ENCODE measurements at places on chromosomes 4 and X.

DNA sequence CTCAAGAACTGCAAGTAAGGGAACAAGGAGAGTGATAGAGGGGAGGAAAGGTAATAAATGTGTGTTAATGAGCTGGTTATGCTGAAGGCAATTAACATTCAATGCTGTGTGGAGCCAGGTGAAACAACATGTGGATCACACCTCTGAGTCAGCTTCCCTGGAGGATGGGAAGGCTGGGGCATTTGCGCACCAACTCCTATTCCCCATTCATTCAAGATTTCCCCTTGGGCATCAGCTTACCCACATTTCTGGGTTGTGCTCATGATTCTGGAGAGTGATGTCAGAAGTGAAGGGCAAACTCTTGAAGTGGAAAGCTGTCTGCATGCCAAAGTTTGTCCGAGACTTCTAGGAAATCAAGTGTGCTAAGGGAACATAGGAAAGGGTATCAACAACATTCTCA is 461.4 kb downstream of the MID1IP1 start:
- no peak for DNase-seq

GRCh38 chrX:140918398-140919038 is 83.9 kb upstream of the SPANXB1 start:
- no peak for DNase-seq

- DNase-seq: no peak
Observed at GRCh38 chr4:163598028-163598427, 103.5 kb downstream of the TMA16 start.

DNA sequence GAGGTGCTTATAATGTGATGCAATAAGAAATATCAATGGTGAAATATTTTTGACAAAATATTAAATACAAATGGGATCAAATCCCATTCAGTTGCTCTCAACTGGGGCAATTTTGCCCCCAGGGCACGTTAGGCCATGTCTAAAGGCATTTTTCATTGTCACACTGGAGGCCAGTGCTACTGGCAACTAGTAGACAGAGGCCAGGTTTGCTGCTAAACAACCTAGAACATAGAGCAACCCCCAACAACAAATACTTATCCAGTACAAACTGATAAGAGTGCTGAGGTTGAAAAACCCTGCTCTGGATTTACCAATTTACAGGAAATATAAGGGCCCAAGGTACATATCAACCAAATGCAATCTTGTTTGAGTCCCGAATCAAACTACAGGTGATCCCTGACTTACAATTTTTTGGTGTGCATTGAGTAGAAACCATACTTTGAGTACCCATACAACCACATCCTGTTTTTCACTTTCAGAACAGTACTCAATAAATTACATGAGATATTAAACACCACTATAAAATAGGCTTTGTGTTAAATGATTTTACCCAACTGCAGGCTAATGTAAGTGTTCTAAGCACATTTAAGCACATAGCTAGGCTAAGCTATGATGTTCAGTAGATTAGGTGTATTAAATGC is 237.5 kb downstream of the HNRNPD start:
- no peak for DNase-seq

- DNase-seq: no peak
Observed at GRCh38 chr4:4859799-4860599, 534 bp downstream of the MSX1 start.

DNA sequence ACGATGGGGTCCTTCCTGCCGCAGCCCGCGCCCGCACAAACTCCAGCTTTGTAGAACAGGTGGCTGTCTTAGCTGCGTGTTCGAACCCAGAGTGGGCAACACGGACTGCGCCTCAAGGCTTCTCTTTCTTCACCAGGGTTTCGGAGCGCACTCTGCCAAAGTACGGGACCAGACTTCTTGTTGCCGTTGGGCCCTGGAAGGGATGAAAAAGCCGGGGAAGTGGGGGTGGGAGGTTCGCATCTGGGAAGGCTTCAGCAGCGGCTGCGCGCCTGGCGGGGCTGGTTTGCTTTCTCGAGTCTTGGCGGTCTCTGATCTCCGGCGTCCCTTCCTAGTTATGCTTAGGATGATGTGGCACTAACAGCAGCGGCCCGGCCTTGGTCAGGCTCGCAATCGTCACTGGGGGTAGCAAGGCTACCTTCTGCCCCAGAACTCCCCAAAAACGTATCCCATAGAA is 673 bp downstream of the PARM1 start:
- no peak for DNase-seq

DNA sequence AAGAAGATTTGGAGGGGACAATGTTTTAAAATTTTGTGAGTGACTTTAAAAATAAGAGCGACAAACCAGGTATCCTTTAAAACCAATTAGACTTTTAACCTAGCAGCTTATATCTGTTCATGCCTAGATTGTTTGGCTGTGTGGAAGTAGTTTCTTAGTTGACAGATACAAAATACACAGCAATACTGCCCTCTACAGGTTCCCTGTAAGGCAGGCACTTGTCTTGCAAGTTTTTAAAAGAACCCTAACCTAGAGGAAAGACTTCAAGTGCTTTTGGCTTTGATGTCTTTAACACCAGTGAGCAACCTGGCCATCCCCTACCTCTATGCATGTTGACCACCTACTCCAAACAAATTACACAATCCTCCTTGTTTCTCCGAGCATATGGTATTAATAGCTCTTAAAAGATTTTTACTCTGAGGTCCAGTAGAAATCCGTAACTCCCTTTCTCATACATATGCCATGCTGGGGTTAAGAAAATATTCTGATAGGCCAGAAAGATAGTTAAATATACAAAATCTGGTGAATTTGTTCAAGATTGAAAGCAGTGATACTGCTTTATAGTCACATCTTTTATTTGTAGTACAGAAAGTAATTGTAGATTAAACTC is 273.0 kb downstream of the ARHGAP24 start:
- no peak for DNase-seq

DNA sequence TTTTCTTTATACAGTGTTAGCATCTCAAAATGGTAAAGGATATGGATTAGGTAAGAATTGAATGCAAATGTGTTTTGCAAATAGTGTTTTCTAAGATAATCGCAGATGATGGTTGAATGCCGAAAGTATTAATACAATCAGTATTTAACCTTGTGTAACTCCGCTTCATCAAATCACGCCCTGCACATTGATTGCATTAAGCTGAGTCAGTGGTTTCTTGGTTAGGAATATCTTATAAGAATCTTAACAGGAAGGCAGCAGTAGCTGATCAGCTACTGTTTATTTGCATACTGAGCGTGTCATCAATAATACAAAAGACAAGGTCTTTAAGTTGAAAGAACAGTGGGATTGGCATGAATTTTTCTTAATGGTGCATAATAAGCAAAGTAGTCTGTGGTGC is 545.4 kb downstream of the RPA4 start:
- DNase-seq: no peak

DNA sequence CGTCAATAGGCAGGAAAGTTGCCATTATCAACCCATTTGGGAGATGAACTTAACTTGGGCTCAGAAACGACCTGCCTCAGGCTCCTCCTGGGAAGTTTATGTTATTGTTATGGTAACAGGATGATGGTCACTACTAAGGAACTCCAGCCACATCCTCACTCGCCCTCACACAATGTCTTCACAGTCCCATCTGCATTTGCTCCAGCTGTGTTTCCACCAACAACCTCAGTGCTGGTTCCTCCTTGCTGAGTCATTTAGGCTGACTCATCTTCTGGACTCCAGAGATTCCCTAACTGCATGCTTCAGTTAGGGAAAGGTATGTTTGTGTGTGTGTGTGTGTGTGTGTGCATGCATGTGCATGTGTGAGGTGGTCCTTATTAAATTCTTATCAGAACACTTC is 293.4 kb upstream of the BOD1L1 start:
- no peak for DNase-seq

DNA sequence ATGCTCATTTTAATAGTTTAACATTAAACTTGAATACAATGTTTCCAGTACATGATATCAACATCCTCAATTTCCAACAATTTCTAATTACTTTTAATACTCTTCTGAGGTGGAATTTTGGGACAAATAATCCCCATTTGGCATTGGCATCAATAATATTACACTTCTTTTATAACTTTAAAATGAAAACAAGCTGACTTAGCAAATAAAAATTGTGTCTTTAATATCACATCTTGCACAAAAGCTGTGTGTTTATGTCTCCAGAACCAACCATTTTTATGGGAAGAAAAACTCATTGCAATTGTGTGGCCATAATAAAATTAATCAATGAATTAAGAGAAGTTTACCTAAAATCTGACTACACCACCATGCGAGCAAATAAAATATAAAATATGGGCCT is 2552.6 kb downstream of the PCDH7 start:
- DNase-seq: no peak

DNA sequence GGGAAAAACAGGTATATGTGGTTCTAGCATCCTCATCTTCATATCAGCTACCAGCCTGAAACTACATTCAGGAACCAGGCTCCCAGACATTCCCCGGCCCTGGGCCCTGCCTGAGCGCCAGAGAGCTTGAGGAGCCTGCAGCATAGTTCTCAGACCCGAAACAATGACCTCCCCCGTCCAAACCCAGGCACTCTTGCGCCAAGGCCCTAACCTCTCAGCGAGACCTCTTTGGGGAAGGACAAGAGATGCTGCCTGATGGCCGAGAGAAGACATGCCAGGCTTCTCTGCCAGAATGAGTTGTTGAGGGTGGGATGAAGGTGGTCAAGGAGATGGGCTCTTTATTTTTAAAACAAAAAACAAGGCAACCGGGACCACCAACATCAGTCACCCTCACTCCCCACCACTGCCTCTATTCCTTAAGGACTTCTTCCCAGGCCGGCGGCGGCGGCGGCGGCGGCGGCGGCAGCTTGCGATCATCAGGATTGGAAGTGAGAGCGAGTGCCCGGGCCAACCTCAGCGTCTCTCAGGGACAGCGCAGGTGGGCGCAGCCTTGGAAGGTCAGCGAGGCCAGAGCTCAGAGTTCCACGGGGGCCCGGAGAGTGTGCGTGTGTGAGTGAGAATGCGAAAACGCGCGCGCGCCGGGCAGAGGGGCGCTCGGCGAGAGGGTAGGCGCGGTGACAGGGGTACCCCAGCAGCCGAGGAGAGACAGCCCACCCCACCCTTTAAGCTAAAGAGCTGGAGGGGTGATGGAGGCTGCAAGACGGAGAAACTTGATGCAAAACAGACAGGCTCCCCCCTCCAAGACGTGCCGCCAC is 601 bp downstream of the INPP4B start:
- no peak for DNase-seq

GRCh38 chrX:81237516-81237915 is 35.6 kb downstream of the SH3BGRL start:
- no peak for DNase-seq

- no peak for DNase-seq
Observed at GRCh38 chr4:121094297-121094966, 22.1 kb upstream of the NDNF start.

GRCh38 chr4:149531861-149532260 is 283.8 kb downstream of the IQCM start:
- DNase-seq: no peak

DNA sequence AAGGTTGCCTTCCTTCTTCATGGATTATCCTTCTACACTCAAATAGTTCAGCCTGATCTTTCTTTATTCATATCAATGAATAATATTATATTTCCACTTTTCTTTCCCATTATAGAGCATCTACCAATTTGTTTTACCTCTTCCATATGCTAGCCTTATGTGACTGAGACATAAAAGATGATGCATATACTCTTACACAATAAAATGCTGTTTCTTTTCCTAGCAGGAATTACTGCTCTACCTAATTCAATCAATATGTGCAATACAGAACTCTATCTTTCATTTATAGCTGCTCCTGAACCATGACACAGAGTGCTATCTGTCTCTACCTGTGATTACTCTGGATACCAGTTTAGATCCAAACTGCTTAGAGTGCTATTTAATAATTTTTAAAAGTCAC is 2334.0 kb downstream of the PCDH7 start:
- DNase-seq: no peak

GRCh38 chr4:41436419-41436818 is 101.5 kb upstream of the LIMCH1 start:
- DNase-seq: no peak

DNA sequence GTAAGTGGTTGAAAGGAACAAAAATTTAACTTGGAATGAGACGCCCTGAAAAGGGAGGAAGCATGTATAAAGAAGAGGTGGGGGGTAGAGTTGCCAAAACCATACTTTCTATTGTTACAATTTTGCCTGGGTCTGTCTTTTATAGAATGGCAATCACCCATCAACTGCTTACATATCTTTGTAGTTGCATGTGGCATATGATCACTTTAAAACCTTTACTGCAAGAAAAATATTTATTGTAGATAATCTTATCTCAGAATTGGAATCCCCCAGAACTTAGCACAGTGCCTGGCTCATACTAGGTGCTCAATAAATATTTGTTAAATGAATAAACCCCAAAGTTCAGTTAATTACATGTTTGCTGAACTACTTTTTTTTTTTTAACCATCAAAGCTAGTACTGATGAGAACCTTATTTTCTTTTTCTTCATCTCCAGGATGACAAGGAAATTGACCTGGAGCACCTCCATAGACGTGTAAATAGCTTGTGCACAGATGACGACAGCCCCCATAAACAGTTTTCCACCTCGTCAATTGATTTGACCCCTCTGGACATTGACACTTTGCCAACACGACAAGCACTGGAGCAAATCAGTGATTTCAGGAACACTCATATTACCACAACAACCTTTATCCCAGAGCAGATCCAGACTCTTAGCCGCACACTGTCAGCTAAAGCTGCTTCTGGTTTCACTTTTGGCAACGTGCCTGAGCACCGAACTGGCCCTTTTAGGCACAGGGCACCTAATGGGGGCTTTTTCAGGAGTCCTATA is 56.7 kb upstream of the ATOH1 start:
- DNase-seq: no peak

GRCh38 chrX:22467571-22467970 is 194.9 kb downstream of the CBLL2 start:
- DNase-seq: no peak

- no peak for DNase-seq
Observed at GRCh38 chrX:84223261-84223660, 35.3 kb upstream of the RPS6KA6 start.

- no peak for DNase-seq
Observed at GRCh38 chrX:47497271-47497888, 14.4 kb upstream of the ZNF41 start.

GRCh38 chr4:40281913-40282312 is 53.2 kb upstream of the CHRNA9 start:
- DNase-seq: no peak

DNA sequence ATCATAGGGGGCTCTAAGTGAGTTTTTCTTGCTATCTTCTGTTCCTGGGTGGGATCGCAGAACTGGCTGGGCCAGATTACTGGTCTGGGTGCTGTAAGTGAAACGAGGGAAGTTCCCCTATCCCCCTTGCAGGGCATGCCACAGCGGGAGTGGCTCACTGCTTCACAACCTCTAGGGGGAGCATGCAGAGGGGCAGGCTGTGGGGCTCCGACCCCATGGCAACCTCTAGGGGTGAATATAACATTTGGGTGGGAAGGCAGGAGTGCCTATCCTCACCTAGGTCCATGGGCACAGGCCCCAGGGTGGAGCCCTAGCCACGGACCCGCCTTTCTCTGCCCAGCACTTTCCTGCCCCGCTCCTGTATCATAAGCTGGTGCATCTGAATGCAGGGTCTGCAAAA is 1.7 kb upstream of the RRAGB start:
- no peak for DNase-seq

GRCh38 chrX:139882299-139882698 is 50.6 kb downstream of the ATP11C start:
- DNase-seq: no peak
